ENCODE measurements at places on chromosomes 4 and X.

DNA sequence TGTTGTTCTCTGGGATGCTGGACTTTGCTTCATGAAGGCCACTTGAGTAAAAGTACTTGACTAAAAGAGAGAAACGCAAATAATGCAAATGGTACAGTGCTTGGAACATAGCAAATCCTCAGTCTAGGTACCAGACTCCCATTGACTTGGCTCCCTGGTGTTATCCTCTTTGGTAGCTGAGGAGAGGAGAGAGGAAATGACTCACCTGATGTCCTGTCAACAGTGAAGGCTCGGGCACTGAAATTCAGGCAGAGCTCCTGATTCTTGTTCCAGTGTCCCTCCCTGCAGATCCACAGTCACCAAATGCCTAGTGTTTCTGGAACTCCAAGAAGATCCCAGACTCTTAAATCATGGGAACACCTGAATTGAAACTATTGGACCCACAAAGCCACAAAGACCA, 22.5 kb upstream of the TCEAL4 start:
- no peak for DNase-seq

- DNase-seq, result no peak
Measured at GRCh38 chr4:11628093-11628725, 199.5 kb upstream of the HS3ST1 start.

GRCh38 chrX:134659761-134660160, 1.5 kb upstream of the PLAC1 start:
- DNase-seq, result no peak

DNA sequence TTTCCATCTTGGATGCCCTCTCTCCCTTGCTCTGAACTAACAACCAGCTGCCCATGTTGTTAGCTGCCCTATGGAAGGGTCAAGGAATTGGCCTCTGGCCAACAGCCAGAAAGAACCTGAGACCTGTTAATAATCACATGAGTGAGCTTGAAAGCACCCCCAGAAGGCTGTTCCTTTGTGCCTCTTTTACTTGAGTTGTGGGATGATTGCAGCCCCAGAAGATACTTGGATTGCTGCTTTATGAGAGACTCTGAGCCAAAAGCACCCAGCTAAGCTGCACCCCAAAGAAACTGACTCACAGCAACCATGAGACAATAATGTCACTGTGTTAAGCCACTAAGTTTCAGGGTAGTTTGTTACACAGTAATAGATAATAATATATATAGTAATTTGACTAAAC, 73.3 kb downstream of the FRYL start:
- DNase-seq, result no peak

DNA sequence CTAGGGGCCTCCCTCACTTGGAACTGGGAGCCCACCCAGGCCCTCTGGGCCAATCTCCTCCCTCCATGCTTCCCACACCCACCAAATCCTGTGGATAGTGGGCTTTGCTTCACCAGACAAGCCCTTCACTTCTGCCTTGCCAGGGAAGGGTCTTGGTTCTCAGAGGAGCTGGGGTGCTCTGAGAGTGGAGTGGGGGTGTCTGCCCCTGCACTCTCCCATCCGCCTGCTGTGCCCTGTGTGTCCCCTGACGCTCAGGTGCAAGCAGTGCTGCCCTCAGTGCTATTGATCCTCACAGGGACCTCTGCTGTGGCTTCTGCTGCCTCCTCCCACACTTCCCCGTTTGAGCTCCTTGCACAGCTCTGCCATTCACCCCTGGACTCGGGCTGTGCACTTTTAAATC, 117.3 kb upstream of the NKX1-1 start:
- DNase-seq, result no peak

DNA sequence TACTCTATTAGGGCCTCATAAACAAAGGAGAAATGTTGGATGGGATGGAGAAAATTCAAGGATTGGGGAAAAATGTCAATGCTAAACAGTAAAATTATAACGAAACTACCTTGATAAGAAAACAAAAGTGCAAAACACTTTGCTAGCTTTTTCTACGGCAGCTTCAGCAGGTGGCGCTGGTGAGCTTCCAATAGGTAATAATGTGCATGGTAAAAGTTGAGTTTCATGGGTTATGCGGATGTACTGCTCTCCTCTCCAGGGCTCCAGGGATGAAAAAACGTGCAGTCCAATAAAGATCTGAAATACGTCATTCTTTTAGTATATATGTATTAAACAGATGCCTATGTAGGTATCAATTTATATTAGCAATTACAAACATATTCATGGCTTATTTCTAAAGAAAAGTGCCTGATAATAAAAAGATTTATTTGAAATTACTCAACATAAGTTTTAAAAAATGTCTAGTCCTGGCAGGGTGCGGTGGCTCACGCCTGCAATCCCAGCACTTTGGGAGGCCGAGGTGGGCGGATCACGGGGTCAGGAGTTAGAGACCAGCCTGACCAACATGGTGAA, 239.6 kb downstream of the GRXCR1 start:
- peak; percentile 68 for DNase-seq

- no peak for DNase-seq
Measured at GRCh38 chrX:114675365-114675764, 91.5 kb downstream of the HTR2C start.

- DNase-seq, result no peak
Measured at GRCh38 chrX:133215747-133216146, 2.4 kb downstream of the TFDP3 start.

DNA sequence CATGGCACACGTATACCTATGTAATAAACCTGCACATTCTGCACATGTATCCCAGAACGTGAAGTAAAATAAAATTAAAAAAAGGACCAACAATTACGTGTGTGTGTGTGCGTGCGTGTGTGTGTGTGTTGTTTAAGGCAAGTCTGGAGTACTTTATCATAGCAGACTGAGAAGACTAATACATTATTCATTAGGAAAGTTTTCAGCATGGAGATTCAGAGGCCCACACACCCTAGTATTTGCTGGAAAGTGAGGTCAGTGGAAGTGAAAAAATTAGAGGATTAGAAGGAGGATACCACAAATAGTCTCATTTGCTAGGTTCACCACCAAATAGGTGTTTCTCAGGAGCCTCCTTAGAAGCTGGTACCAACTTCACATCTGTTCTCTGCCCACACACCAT, 457.1 kb upstream of the CPEB2 start:
- DNase-seq, result no peak

GRCh38 chr4:7535619-7536018, 100.9 kb upstream of the PSAPL1 start:
- no peak for DNase-seq

GRCh38 chrX:78104447-78105176, 564 bp downstream of the PGK1 start:
- peak; percentile 39 for DNase-seq

DNA sequence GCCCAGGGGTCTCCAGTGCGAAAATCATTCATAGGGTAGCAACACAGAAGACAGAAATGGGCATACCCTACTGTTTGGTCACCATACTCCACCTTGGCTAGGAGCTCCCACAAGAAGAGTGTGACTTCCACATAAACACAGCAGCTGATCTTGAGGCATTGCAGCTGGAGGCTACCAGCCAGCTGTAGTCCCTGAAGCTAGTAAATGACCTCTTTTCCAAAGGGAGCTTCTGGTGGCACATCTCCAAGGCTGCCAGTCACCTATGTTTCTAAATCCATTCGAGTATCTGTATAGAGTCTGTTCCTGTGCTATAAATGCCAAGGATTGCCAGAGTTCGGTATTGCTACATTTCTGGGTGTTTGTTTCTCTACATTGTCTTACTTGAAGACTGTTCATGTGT, 21.3 kb upstream of the PNPLA4 start:
- no peak for DNase-seq

- DNase-seq, result no peak
Measured at GRCh38 chr4:165294907-165295306, 32.6 kb upstream of the MSMO1 start.

- DNase-seq, result no peak
Measured at GRCh38 chr4:158728236-158728635, 5.0 kb upstream of the PPID start.

DNA sequence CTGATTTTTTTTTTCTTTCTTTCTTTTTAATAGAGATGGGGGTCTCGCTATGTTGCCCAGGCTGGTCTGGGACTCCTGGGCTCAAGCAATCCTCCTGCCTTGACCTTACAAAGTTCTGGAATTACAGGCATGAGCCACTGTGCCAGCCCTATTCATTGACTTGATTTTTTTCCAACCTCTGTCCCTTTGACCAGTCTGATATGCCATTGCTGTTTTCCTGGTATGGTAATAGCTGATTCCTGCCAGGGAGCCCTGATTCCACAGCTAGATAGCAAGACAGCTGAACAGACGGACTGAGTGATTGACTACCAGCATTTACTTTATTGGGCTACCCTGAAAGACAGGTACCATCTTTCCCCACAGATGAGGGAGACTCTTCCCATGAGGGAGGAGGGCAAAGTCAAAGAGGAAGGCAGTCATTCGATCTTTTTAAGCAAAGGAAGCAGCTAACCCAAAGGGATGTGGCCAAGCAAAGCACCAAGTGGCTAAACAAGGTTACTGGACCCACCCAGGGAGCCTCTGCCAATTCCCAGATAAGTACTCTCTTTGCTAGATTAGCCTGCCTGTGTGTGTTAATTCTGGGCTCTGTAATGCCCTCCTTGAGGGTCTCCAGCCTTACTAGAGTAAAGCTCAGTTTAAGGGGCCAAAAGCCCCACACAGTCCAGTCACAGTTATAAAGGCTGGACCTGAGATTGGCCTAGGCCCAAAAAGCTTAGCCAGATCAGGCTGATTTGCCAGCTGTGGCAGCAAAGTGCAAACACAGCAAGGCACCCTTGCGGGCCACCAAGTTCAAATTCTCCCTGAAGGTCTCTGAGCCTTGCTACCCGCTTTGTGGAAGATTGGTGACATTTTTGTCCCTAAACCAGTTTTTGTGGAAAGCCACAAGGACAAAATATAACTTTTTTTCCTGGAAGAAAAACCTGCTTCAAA, 192.4 kb upstream of the GPC4 start:
- DNase-seq, result peak; percentile 17

GRCh38 chr4:73576381-73576780, 43.9 kb downstream of the RASSF6 start:
- DNase-seq, result no peak

DNA sequence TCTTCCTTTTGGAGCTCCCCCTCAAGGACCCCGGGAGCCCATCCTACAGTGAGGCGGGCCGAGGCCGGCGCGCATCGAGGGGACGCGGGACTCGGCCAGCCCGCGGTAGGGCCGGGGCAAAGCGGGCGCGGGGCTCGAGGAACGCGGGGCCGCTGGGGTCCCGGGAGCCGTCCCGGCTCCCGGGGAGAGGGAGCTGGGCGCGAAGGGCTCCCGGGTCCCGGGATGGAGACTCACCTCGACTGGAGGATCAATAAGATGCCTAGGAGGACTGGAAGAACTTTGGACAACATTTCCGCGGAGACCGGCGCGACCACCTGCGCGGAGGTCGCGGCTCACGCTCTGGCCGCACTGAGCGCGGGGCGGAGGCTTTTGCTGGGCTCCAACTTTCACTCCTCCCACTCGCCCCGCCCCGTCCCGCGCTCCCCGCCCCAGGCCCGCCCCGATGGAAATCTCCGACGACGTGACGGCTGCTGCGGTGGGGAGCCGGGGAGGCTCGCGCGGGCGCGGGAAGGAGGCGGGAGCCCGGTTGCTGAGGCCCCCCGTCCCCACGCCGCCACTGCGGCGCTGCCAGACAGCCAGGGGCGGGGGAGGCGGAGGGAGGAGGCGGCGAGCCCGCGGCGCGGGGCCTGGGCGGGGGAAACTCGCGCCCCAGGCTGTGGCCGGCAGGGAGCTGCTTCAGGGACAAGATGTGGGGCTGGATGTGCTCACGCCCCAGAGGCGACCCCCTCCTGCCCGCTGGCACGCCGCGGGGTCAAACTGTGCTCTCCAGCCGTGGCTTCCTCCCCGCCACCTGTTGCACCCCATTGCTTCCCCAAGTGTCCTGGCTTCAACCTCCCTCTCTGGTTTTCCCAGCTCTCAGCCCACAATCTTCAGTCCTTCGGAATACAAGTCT, at the start of gene GABRE:
TSS of gene GABRE (minus strand) at position 341 of the 892 bp plus-strand sequence. CDS start at position 290, 51 bp downstream.
- peak; percentile 84 for DNase-seq

DNA sequence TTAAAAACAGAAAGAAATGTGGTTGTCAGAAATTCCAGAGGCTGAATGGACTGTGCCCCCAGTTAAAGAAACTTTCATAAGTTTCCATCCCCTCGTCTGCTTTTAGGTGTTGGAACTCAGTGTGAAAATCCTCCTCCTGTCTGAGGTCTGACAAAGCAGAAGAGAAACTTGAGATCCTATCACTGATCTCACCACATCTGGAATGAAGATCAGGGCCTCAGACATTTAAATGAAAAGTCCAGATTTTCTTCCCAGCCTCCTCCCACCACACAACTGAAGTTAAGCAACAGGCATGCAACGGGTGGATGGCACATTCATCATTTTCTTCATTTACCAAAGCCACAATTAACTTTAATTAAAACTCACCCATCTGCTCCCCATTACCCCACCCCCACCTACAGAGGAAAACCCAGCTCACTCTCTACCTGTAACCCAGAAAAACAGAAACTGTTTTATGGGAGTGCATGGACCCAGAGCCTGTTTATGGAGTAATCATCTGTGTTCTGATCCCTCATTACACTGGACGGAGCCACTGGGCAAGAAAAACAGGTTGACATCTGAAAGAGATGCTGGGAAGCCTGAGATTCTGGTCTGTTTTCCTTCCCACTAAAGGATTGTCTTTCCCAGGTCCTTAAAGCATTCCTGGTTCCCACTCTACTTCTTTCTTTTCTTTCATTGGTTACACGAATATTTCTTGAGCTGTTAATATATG, 58.1 kb upstream of the HOPX start:
- peak; percentile 34 for DNase-seq

DNA sequence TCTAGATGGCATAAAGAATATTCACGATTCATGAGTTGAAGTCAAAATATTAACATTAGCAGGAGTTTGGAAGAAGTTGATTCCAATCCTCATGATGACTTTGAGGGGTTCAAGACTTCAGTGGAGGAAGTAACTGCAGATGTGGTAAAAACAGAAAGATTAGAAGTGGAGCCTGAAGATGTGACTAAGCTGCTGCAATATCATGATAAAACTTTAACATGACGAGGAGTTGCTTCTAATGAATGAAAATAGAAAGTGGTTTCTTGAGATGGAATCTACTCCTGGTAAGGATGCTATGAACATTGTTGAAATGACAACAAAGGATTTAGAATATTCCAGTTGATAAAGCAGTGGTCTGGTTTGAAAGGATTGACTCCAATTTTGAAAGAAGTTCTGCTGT, 70.1 kb upstream of the TMLHE start:
- DNase-seq, result no peak

DNA sequence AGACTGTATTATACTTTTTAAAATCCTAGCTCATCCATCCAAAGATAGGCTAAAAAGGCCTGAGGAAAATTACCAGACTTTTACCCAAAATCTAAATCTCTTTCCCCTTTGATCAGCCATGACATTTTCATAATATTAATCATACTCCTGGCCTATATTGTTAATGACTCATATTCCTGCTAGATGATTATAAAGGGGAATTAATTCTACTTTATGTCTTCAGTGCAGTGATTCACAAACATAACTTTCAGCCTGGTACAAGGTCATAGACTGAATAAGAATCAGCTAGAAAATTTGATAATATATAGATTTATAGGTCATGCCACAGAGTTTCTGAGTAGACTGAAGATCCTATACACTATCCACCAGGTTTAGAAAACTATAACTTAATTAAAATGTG, 1905.4 kb downstream of the C4orf33 start:
- DNase-seq, result no peak

GRCh38 chr4:138348055-138348454, 105.9 kb upstream of the SLC7A11 start:
- DNase-seq, result no peak

GRCh38 chr4:20624793-20625374, 75.4 kb upstream of the PACRGL start:
- DNase-seq, result no peak

GRCh38 chr4:113437129-113437528, 324.4 kb downstream of the CAMK2D start:
- DNase-seq, result no peak
